Kidney (tissue), 22 donors: ENCODE measurements at places on chromosomes 12 and 14. TPM values are rescaled to one million over a fixed set of nuclear protein-coding genes. Genes with fewer than 3 reads are reported as not detected.

DNA sequence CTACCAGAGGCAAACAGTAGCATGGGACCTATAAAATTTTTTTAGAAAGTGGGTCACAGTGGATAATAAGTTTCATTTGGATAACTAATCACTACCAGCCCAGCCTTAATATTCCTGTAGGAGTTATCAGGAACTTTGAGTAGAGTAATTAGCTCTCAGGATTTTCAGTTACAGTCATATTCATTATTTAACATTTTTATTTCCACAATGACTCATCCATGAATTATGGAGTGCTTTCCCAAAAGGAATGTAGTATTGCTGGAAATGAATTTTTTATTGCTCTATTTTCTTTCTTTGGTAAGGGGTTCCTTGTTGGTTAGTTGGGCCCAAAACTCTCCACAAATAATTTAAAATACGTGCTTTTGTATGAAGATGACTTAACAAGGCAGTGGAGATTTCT, 53.7 kb downstream of the ERC1 start:
- no peak for DNase-seq

- DNase-seq = no peak
These were observed 125.2 kb downstream of the ZNF664 start for GRCh38 chr12:124098101-124098757.

- DNase-seq = no peak
These were observed 33.7 kb upstream of the ACSS3 start for GRCh38 chr12:81043979-81044740.

- DNase-seq = no peak
These were observed 24.8 kb upstream of the AKAP5 start for GRCh38 chr14:64440494-64440893.

DNA sequence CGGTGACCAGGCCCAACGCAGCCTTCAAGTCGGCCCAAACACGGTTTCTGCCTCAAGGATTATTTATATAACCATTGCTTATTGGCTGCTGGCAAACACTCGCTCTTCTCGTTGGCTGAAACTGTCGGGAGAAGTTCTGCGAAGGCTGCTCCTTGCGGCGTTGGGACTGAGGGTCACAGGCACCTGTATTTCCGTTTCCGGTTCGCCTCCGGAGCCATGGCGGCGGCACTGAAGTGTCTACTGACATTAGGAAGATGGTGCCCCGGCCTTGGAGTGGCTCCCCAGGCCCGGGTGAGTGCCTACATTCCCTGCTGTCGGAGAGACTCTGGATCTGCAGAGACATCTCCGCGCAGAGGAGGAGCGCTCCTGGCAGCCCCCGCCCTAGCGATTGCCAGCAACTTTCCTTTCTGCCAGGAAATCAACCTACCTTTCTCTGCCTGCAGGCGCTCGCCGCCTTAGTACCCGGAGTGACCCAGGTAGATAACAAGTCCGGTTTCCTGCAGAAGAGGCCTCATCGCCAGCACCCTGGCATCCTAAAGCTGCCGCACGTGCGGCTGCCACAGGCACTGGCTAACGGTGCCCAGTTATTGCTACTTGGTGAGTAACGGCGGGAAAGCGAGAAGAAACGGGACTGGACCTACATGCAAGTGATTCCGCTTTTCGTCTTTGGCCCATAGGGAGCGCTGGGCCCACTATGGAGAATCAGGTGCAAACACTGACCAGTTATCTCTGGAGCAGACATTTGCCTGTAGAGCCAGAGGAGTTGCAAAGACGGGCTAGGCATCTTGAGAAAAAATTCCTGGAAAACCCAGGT, at the start of gene METTL17:
TSS of gene METTL17 (plus strand) at position 194 of the 814 bp plus-strand sequence. CDS start at position 217, 23 bp downstream.
- peak; percentile 98 for DNase-seq

GRCh38 chr14:91925001-91925726, 22.3 kb downstream of the FBLN5 start:
- peak; percentile 58 for DNase-seq

GRCh38 chr12:89250636-89251035, 101.7 kb downstream of the DUSP6 start:
- no peak for DNase-seq

DNA sequence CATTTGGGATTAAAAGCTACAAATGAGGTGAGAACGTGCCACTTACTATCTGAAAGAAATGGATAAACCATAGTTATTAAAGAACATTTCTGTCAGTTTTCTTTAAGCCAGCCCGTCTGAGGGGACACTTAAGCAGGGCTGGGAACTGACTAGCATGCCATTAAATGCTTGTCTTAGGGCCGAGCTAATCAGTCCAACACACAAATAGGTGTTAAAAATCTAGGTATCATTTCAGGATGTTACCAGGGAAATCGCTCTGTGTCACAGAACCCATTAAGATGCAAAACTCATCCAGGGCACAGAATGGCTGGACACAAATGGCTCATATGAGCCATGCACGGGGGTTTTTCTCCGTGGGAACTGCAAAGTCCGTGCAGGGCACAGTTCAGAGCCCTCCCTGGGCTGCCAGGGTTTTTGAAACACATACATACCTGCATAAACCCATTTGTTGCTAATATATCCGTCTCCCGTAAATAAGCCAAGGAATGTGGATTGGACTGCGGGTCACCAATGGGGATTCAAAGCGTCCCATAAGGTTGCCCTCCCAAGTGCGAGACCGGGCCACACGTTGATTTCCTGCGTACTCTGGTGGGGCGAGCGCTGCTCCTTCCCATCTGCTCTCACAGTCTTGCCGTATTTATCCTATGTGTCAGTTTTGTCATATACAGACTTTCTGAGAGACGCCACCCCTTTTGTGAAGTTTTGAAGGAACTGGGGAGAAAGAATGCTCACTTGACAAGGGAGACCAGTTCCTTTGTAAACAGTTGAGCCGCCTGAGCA, 5.4 kb upstream of the GSC start:
- peak; percentile 31 for DNase-seq

DNA sequence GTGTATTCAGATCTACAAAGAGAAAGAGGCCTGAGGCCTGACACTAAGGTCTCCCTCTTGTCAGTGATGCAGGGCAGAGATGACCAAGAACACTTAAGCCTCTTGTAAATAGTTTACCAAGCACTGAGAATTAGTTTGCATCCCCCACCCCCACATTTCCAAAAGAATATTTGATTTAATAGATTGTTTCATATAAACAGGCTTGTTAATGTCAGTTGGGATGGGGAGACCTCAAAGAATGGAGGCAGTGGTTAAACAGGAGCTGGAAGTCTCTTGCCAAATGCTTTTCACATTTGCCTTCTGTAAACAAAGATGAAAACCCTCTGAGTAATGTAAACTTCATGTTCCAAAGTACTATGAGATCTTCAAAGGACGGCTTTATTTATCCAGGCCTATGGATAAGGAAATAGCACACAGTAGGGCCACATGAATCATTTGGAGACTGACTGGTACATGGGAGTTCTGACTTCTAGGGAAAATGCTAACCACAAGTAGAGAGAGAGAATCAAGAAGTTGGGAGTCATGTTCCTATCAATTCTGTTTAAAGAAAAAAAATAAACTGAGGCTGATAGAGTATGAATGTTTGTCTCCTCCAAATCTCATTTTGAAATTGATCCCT, 234.7 kb downstream of the ANO2 start:
- DNase-seq = no peak

DNA sequence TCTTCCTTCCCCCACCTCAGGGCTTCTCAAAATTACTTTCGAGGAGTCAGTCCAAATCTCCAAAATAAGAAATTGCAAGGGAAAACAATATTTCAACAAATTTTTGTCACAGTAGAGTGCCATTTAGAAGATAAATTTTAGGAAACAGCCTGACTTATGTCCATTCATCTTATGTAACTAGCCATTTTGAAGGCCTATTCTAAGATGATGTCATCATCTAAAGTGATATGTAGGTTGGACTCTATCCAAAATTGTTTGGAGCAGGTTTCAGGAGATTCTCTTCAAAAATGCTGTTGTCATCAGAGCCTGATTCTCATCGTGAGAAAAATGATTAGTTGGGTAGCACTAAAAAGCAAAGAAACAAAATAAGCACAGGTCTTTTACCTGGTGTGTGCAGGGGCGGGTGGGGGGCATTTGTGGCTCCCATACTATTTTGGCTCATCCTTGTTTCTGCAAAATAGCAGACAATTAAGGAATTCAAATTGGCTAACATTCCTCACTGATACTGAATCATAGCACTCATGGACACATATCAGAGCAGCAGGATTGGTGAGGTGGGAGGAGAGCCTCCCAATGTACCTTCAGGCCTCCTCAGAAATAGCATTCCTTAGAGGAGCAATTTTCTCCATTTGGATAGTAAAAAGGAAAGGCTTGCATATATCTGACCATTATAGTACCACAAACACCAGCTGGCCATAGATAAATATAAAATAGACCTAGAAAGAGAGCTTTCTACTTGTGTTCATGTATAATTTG, 360.9 kb upstream of the NAV3 start:
- DNase-seq = no peak

GRCh38 chr14:76112889-76113624, 38.7 kb upstream of the GPATCH2L start:
- no peak for DNase-seq

DNA sequence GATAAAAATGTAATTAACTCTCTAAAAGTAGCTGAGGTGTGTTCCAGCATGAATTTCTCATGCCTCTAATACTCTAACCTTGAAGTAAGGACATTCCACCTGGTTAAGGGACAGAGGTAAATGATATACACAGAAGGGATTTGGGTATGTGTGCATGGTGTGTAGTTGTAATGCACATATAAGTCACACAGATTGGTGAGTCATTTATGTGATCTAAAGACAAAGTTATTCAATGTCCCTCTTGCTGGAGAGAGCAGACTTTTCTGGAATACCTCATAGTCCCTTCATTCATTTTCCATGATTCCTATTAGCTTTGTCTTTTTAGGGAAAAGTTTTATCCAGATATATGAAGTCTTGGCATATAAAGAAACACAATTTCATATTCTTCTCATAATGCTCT, 234.9 kb downstream of the SNAPC1 start:
- no peak for DNase-seq

GRCh38 chr12:92503029-92503931, 199.5 kb upstream of the PLEKHG7 start:
- DNase-seq = peak; percentile 33

DNA sequence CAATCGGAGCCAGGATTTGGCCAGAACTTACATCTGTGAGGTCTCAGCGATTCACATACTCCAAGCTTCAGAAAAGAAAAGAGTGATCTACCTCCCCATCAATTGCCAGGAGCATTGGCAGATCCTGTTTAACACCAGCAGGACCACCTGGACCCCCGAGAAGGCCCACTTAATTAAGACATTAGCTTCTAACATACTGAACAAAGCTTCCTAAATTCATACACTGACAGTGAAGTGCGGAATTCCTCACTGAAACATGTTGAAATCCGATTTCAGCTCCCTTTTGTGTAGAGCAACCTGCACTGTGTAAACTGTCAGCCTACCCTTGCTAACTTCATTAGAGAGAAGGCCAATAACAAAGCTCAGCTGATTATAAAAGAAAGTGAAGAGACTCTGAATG, 274.0 kb downstream of the NOVA1 start:
- no peak for DNase-seq

DNA sequence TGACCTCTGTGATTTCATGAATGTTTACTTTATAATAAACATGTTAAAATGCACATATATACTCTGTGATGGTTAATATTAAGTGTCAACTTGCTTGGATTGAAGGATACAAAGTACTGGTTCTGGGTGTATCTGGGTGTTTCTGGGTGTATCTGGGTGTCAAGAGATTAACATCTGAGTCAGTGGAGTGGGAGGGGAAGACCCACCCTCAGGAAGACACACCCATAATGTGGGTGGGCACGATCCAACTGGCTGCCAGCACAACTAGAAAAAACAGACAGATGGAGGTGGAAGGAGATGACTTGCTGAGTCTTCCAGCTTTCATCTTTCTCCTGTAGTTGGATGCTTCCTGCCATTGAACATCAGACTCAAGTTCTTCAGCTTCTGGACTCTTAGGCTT, 11.9 kb downstream of the NUP37 start:
- no peak for DNase-seq

GRCh38 chr12:123958462-123958861, 14.2 kb downstream of the CCDC92 start:
- peak; percentile 24 for DNase-seq

GRCh38 chr12:114841557-114842251, 157.7 kb upstream of the TBX3 start:
- DNase-seq = no peak

DNA sequence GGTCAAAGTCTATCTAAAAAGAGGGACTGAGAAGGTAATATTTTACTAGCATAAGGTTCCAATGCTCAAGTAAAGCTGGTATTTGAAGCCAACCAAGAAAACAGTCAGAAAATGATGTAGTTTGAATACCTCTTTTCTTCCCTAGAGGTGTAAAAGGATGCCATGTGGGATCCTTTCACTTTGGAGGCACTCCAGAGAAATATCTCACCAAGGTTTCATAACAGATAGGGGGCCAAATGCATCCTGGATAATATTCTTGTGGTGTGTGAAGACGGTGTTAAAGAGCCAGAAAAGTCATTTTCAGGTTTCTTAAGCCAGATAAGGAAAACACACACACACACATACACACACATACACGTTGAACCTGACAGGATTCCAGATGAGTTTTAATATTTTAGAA, 136.1 kb upstream of the PRKD1 start:
- DNase-seq = no peak

- no peak for DNase-seq
These were observed 283.4 kb downstream of the DAD1 start for GRCh38 chr14:22305607-22306006.

DNA sequence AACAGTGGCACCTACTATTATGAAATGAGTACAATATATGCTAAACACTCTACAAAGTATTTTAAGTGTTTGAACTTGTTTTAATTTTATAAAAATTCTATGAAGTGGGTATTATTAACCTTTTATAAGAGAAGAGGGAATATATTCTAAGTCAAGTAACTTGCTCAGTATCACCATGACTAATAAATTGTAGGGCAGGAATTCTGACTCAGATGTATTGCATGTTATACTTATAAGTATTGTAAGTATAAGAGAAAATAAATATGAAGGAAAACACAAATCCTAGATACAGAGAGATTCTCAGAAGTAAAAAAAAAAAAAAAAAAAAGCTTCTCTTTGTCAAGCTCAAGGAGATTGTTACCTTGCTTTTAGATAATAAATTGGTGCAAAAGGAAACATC, 893.2 kb downstream of the SLC16A7 start:
- DNase-seq = no peak

- DNase-seq = no peak
These were observed 491 bp upstream of the NR2C1 start for GRCh38 chr12:95073698-95074520.

GRCh38 chr12:122753319-122753650, 661 bp downstream of the DENR start:
- DNase-seq = no peak

DNA sequence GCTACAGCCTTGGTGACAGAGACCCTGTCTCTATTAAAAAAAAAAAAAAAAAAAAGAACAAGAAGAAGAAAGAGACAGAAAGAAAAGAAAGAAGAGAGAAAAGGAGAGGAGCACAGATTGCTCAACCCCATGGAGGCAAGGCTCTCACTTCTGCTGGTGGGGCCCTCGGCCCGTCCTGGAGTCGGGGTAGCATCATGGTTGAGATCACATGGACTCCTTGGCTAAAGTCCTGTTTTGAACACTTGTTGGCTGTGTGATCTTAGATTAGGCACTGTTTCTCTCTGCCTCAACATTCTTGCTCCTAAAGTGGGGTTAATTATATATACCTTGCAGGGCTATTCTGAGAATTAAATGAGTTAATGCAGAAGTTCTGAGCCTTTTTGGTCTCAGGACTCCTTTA, 207.7 kb downstream of the CACNA1C start:
- no peak for DNase-seq

VDR gene
- polyA plus RNA-seq = 19.1 TPM

POTEG gene
- not detected for polyA plus RNA-seq

SLC10A1 gene
- not detected for polyA plus RNA-seq

LGR5 gene
- not detected for polyA plus RNA-seq

TAS2R31 gene
- polyA plus RNA-seq = not detected

PRB2 gene
- not detected for polyA plus RNA-seq

NUAK1 gene
- polyA plus RNA-seq = 2.9 TPM

TMEM63C gene
- polyA plus RNA-seq = 0.84 TPM

FGF6 gene
- polyA plus RNA-seq = not detected
